Stimulated activated CD4-positive, alpha-beta T cell treated with anti-CD3 and anti-CD28 coated beads, TNF-alpha, amount 100 ng/mL, for 1 hour (primary cell): ENCODE measurements at places on chromosomes 6 and 20.

- no peak for DNase-seq
Measured at GRCh38 chr20:62635852-62636251, 6.5 kb upstream of the SLCO4A1 start.

DNA sequence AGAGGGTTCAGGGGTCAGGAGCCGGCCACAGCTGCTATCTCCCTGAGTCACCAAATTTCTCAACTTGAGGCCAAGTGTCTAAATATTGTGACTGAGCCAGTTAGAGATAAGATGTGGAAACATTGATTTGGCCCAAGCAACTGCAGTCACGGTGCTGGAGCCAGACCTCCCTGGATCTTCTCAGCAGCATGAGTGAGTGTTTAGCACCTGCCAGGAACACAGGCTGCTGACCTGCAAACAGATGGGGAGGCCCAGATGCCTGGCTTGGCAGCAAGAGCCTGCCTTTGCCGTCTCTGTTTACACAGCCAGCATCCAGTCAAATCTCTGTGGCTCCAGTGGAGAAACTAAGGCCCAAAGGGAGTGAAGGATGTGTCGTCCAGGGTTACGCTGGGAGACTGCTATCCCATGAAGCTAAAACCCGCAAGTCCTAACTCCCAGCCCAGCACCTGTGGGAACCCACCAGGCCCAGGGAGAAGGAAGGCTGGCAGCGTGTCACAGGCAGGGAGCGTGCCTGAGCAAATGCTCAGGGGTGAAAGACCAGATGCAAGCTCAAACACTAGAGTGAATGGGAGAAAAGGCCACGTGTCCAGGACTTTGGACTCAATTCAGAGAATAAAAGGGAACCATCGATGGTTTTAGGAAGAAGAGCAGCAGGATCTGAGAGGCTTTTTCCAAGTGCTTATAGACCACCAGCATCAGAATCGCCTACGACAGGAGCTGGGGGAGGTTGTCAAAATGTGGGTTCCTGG lies 15.9 kb upstream of the PTGIS start:
- no peak for DNase-seq

- DNase-seq = no peak
Measured at GRCh38 chr20:46963758-46964617, 69.3 kb downstream of the EYA2 start.

- DNase-seq = no peak
Measured at GRCh38 chr6:29336269-29336668, 32.4 kb downstream of the OR5V1 start.

DNA sequence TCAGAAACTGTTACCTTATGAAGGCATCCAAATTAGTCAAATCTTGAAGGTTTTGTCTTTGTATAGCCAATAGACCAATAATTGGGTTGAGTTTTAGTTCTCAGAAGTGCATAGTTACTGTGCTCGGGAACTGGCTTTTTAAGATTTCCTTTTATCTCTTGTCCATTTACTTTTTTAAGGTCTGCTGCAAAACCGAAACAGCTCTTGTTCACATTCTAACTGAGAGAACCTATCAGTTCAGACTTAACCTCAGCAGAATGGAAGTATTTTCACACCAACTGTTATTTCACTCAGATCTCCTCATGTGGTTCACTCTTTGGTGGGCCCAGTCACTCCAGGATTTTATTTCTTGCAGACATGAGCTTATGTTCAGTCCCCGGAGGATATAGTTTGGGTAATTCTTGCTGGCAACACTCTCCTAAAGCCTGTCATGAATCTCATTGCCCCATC lies 55.5 kb downstream of the TPBG start:
- DNase-seq = no peak

DNA sequence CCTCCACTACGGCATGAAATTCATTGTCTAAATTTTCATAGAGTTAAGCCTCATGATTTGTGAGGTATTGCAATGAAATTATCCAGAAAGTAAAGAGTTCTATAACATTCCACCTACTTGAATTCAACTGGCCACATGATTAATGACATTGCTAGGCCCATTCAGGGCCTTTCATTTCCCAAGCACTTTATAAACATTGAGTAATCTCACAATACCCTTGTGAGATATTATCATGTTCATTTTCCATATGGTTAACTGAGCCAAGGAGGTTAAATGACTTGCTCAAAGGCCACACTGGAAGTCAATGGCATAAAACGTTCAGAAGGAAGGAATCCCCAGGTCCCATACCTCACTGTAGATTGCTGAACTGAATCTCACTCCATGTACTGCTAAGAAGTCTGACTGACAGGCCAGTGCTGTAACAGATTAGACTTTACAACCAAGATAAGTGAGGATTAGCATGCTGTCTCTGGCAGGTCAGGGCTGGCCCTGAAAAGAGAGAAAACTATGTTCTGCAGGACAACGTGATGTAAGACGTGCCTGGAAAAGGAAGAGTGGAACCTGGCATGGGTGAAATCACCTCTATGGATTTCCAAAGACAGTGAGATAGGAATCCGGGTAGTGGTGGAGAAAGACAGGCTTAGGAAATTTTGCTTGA lies 75.9 kb upstream of the SPACA1 start:
- no peak for DNase-seq

DNA sequence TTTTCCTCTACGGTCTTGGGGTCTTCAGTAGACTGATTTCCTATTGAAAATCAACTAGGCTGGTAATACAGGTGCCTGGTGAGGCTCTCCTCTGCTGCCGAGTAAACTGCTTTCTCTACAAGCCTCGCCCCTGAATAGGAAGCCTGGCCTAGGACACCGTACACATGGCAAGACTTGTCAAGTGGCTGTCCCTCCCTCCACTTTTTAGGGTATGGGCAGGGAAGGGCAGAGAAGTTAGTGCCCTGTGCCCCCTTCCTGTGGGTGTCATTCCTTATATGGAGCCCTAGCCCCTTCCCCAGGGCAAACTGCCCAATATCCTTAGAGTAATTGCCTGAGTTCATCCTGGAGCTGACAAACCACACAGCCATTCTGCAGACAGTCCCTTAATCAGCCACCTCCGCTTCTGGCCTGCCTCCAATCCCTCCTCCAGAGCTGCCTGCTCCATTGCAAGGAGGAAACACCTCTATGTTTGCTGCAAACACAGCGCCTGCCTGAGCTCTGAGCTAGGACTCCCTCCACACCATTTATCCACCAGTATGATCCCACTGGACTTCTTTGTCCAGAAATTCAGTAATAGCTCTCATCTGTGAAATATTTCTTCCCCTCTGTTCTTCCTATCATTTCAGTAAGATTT lies 93.1 kb downstream of the CHD6 start:
- no peak for DNase-seq

GRCh38 chr6:32047855-32048766 lies 9.9 kb downstream of the CYP21A2 start:
- DNase-seq = peak; percentile 21
